Nasal cavity respiratory epithelium epithelial cell of viscerocranial mucosa (primary cell): ENCODE measurements at places on chromosomes 4 and X. TPM values are rescaled to one million over a fixed set of nuclear protein-coding genes. Genes with fewer than 3 reads are reported as not detected.

The TMEM271 gene
- not detected in 2 replicates for total RNA-seq

The COX7B2 gene
- not detected in 2 replicates for total RNA-seq

The DNAAF6 gene
- total RNA-seq, result not detected in 2 replicates

The ERCC6L gene
- total RNA-seq, result under 0.01 and 0.07 TPM in 2 replicates

The IRS4 gene
- total RNA-seq, result not detected in 2 replicates

The MAP7D2 gene
- total RNA-seq, result 0.64 and 0.68 TPM in 2 replicates

The RIPPLY1 gene
- not detected in 2 replicates for total RNA-seq

The ENOPH1 gene
- 111 and 119 TPM in 2 replicates for total RNA-seq

The KLB gene
- total RNA-seq, result under 0.01 TPM in 2 replicates

The MAGEA2 gene
- not detected in 2 replicates for total RNA-seq

The FRMD7 gene
- total RNA-seq, result not detected in 2 replicates

The BMPR1B gene
- total RNA-seq, result 6.5 and 9.9 TPM in 2 replicates

The INTU gene
- total RNA-seq, result 4.8 and 11.4 TPM in 2 replicates

The CSN1S1 gene
- total RNA-seq, result not detected in 2 replicates

The BST1 gene
- 0.14 and 0.68 TPM in 2 replicates for total RNA-seq

The SH2D1A gene
- total RNA-seq, result under 0.01 TPM in 1 of 2 replicates, not detected in the other

The ADAM29 gene
- not detected in 2 replicates for total RNA-seq

The MAGEC2 gene
- total RNA-seq, result not detected in 2 replicates

The MSANTD1 gene
- total RNA-seq, result 0.34 and 0.78 TPM in 2 replicates

The IGSF1 gene
- total RNA-seq, result not detected in 2 replicates

The S100G gene
- total RNA-seq, result not detected in 2 replicates

The FAM3A gene
- 24.6 and 35.1 TPM in 2 replicates for total RNA-seq

The LAMTOR3 gene
- 45.5 and 69.4 TPM in 2 replicates for total RNA-seq

The HCCS gene
- total RNA-seq, result 27.3 and 39.4 TPM in 2 replicates
